ENCODE measurements at places on chromosomes 12 and 14.

DNA sequence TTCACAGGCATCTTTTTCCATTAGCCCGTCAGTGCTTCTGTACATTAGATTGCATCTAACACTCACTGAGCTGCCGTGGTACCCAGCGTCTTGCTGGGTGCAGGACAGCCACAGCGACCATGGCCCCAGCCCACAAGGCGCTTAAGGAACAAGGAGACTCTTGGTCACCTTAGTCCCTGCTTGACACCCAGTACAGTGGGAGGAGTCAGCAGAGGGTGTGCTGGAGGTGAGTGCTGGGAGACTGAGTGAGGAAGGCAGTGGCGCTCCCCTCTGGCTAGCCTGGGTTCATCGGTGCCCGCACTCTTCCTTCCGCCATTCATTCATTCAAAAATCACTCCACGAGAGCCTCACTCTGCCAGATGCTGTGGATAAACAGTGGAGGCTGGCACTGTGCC, 21.8 kb downstream of the FBLN5 start:
- no peak for DNase-seq

GRCh38 chr12:130621696-130622298, 94.3 kb downstream of the RIMBP2 start:
- DNase-seq, result no peak

DNA sequence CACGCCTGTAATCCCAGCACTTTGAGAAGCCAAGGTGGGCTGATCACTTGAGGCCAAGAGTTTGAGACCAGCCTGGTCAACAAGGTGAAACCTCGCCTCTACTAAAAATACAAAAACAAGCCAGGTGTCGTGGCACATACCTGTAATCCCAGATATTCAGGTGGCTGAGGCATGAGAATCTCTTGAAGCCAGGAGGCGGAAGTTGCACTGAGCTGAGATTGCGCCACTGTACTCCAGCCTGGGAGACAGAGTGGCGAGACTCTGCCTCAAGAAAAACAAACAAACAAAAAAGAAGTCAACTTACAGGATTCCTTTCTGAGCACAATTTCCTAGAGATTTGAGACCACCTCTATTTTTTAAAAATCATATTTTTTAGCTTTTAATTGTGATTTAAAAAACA, 45.3 kb downstream of the DGLUCY start:
- DNase-seq, result no peak

DNA sequence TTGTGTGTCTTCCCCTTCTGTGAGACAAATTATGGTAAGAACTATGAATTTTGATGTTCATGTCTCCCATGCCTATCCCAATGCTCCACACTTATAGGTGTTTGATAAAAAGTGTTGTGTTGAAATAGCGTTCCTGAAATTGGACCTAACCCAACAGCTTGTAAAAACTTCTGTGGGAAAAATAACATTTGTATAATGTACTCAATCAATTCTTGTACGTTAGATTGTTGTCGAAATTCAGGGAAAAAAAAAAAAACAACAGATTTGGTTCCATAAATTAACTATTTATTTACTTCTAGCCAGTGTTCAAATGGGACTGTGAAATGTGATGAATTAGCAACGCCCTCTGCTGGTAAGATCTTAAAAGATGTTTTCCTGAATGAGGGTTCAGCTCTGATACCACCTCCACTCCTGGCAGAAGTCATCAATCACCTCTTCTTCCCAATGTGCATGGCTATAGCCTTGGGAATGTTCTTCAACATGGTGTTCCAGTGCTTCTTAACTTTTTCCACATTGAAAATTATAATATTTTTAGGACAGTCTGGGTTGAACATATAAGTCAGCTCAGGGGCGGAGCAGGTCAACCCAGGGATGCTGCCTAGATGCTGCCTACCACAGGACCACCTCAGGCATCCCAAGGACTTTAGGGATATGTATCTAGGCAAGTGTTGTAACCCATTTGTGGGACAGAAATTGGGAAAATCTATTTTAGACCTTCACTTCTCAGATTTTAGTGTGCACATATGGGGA, 170.6 kb downstream of the OTOGL start:
- DNase-seq, result peak; percentile 34

DNA sequence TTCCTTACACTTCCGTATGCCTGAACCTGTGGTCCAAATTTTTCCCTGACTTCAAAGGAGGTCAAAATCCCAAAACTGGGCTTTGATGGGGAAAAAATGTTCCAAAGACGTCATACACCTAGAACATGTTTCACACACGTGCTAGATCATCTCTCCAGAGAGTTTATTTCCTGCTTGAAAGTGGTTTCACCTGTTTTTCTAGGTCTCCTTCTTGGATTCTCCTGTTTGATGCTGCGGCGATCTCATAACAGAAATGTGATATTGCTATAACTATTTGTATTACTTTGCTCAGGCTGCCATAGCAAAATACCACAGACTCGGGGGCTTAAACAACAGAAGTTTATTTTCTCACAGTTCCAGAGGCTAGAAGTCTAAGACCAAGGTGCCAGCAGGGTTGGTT, 19.7 kb upstream of the TMCC3 start:
- DNase-seq, result no peak

- DNase-seq, result no peak
Observed at GRCh38 chr12:76312315-76312714, 35.9 kb downstream of the BBS10 start.

DNA sequence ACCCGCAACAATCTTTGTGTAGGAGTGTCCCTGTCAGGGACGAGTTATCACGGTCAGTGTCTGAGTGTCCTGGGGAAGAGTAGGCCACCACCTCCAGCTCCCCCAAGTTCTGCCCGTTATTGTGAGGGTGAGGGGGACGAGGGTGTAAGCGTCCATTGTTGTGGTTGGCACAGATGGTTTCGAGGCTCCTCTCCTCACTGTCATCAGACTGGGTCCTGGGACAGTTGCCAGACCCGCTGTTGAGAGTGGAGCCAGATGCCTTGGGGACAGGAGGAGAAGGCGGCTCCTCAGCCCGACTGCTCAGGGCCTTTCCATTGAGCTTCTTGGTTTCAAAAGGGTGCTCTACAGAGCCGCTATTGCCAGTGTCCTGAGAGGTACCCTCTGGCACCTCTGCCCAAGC, 74.9 kb upstream of the ACTN1 start:
- DNase-seq, result no peak

All from hematopoietic multipotent progenitor cell treated with erythropoietin and hydrocortisone succinate and interleukin-3 and kit ligand, for 17 days (in vitro differentiated cells).